Left cardiac atrium (tissue), 4 donors: ENCODE measurements at places on chromosomes 3 and 15. TPM values are rescaled to one million over a fixed set of nuclear protein-coding genes. Genes with fewer than 3 reads are reported as not detected.

- DNase-seq: no peak
Measured at GRCh38 chr3:144549166-144549565, 577.5 kb downstream of the DIPK2A start.

GRCh38 chr3:177169936-177170722, 27.2 kb downstream of the TBL1XR1 start:
- no peak for DNase-seq

GRCh38 chr3:148865049-148865448, at the start of gene CPA3:
Gene CPA3 (plus strand): TSS chr3:148865296. CDS start chr3:148865308, 12 bp downstream.
- DNase-seq: no peak

The TTC23 gene
- 11.9 TPM for total RNA-seq

The XCR1 gene
- total RNA-seq: 0.09 TPM

DNA sequence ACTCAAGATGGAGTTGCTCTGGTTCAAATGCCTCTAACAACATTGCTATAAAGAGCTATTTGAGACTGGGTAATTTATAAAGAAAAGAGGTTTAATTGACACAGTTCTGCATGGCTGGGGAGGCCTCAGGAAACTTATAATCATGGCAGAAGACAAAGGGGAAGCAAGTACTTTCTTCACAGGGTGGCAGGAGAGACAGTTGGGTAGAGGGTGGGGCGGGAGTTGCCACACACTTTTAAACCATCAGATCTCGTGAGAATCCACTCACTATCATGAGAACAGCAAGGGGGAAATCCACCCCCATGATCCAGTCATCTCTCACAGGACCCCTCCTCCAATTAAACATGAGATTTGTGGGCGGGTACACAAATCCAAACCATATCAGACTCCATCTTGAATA, 30.7 kb downstream of the MAP2K5 start:
- DNase-seq: no peak

GRCh38 chr3:48194446-48195071, 6.3 kb upstream of the CDC25A start:
- peak; percentile 42 for DNase-seq

The ZNF774 gene
- 3.7 TPM for total RNA-seq

- DNase-seq: no peak
Measured at GRCh38 chr15:85325834-85326233, 54.6 kb upstream of the AKAP13 start.

GRCh38 chr3:110946810-110947209, 124.8 kb upstream of the NECTIN3 start:
- no peak for DNase-seq

The CSPG4 gene
- 27.6 TPM for total RNA-seq

DNA sequence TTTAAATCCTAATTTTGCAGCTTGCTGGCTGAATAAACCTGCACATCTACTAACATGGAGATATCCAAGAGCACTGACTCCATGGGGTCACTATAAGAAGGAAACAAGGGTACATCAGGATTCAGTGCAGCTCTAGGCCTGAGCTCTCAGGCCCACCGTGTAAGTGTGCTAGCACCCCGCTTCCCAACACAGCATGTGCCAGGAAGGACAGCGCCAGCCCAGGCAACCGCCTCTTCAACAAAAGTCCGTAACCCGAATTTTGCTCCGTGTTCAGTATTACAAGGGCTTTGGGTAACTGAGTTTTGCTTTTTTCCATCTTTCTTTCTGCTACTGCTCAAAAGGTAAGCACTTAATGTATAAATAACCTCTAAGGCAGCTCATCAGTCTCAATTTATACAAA, 89.8 kb downstream of the LRIG1 start:
- peak; percentile 10 for DNase-seq

- no peak for DNase-seq
Measured at GRCh38 chr3:97306226-97306625, 458.3 kb upstream of the ARL6 start.

The TIMP4 gene
- 54.5 TPM for total RNA-seq

The C2CD4A gene
- total RNA-seq: not detected

The SGO1 gene
- total RNA-seq: not detected

DNA sequence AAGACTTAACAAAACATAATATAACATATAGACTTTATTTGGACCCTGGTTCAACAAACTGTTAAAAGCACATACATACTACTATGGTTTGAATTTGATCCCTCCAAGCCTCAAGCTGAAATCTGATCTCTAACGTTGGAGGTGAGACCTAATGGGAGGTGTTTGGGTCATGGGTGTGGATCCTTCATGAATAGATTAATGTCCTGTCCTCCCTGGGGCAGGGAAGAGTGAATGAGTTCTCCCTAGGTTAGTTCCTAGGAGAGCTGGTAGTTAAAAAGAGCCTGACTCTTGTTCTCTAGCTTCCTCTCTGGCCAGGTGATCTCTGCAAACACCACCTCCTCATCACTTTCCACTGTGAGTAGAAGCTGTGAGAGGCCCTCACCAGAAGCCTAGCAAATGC, 36.4 kb downstream of the CLASP2 start:
- no peak for DNase-seq

DNA sequence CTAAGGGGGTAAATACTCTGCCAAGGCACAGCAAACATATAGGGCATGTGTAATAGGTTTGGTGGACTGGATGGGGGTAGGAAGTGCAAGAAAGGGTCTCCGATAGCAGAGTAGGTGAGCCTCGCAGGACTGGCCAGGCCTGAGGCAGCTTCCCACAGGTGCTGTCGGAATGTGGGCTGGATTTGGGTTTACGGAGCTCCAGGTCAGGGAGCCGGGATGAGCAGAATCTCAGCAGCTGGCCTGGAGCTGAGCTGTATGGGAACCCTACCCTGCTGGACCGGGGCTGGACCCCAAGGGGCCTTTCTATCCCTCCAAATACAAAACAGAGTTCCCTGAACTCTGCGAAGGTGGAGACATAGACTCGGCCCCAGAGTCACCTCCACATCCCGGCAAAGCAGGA, 15.0 kb downstream of the KLF15 start:
- no peak for DNase-seq

DNA sequence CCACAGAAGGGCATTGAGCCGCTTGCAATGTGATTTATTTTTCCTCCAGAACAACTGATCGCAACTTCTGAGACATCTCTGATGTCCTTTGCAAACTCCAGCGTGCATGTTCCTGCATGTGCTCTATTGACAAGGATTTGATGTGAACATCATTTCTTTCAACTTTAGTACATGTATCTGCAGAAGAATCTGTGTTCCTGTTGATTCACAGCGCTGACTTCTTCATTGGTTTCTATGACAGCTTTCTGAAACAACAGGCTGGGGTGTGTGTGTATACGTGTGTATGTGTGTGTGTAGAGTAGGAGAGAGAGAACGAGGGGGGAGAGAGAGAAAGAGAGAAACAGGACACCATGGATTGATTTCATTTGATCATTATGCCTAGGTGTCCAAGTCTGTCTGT, 56.7 kb upstream of the CMTM8 start:
- no peak for DNase-seq

GRCh38 chr15:38130205-38130567, 122.5 kb upstream of the SPRED1 start:
- DNase-seq: no peak

DNA sequence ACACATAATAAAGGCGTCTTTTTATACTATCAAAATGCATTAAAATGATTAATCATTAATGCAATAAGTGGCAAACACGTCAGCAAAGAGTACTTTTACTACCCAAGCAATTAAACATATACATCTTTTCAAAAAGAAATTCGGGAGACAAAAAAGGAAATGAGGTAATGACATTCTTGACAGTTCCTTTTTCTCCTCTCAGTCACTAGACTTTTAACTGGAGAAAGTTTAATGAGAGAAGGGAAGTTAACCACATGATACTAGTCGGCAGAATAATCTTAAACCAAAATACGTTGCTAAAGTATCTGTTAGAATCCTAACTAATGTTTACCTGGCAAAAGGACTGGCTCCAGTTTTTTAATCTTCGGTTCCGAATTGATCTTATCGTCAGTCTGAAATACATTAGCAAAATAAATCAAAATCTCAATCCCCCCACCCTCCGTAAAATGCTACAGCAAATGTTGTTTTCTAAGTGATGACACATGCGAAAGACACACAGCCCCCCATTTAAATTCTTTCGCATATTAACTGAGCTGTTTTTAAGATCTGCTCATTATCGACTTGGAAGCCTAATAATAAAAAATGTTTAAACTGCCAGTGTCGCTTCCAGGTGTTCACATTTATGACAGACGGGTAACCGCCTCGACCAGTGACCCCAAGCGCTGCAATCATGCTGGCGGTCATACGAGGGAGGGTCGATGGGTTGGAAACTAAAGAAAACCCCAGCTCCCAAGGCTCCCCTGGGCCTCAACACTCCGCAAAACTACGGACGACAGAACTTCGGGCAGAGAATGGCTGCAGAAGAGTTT, 778 bp downstream of the MTMR10 start:
- no peak for DNase-seq
